Mucosa of gallbladder (tissue), 1 donor: ENCODE measurements at places on chromosomes 4 and X.

- DNase-seq = no peak
Observed at GRCh38 chrX:123917069-123917468, 44.4 kb upstream of the STAG2 start.

DNA sequence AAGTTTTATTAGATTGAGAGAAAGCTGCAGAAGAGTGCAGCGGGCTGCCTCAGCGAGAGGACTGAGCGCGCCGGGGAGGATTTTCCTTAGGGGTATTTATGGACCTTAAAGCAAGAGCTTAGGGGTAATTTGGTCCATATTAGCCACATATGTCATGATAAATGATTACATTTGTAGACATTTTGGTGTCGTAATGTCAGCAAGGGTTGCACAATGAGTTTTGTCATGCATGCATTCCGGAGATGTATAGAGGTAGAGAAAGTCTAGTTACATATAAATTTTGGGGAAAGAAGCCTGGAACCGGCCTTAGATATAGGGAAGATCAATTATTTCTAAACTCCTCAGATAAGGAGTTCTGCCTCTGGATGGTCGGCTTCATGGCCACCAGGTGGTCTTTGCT lies 10.0 kb downstream of the MGST2 start:
- DNase-seq = no peak

DNA sequence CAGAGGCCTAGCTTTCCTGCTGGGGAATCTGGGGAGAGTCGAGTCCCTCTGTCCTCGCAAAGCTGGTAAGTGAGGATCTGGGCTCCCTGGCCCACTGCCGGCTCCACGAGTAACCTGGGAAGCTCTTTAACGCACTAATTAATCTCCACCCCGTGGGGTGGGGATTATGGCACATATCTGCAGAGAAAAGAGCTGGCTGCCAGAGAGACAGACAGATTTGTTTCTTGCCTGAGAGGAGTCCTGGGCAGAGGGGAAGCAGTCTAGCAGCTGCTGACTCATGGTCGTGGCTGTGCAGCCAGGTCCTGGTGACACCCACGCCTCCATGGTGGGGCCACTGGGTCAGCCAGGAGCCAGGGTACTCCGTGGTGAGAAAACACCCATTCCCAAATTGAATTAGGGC lies 14.0 kb downstream of the SORCS2 start:
- DNase-seq = no peak

DNA sequence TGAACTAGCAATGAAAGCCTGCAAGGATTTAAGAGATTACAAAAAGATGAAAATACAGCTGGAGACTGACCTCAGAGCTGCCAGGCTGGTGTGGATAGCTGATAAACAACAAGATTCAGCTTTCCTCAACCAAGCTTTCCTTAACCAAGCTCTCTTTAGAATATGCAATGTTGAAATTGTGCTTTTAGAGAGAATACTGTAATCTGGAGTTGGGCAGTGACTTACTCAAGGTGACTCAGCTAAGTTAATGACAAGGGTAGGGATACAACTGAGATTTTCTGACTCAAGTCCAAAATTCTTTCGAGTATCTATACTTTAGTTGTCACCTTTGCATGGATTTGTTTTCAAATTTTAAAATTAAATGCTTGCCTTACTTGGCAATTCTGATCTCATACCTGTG lies 98.0 kb downstream of the AMMECR1 start:
- DNase-seq = no peak

GRCh38 chr4:141757287-141757686 lies 120.9 kb downstream of the IL15 start:
- DNase-seq = no peak

GRCh38 chr4:8707045-8707781 lies 114.6 kb downstream of the CPZ start:
- no peak for DNase-seq

GRCh38 chr4:139819082-139819481 lies 153.5 kb downstream of the MGST2 start:
- DNase-seq = no peak

DNA sequence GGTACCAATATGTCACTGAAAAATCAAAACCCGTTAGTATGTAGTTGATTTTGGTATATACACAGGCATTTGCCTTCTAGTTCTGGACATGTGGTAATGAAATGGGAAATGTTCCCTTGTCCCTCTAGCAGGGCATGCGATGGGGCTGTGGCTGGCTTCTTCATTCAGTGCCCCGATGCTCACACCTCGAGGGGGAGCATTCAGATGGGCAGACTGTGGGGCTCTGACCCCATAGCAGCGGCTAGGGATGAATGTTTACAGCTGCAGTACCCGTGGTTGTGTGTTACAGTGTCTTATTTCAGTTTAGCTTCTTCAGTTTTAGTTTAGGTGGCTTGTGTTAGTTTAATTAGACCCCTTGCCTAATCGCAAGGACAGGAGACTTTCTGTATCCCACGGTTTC lies 1741.0 kb upstream of the PCDH10 start:
- no peak for DNase-seq

GRCh38 chr4:1834047-1834775 lies 21.7 kb downstream of the LETM1 start:
- DNase-seq = no peak

DNA sequence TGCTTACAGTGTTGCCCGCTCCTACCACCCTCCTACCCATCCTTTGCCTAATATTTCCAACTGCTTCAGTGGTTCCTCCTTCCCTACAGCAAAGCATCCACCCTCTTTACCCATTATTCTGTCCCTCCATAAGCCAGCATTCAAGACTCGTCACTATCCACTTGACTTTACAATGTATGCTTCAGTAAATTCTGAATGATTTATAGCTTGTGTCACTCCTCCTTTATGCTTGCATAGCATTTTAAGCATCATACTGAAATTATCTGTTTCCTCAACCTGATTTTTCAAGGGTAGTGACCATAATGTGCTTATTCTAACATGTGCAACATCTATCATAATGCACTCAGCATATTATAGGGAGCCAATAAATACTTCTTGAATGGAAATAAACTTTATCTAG lies 365.5 kb downstream of the RAB28 start:
- DNase-seq = no peak

- no peak for DNase-seq
Observed at GRCh38 chr4:169984745-169985144, 41.5 kb downstream of the MFAP3L start.

GRCh38 chrX:71053217-71053621 lies 14.9 kb downstream of the SNX12 start:
- DNase-seq = peak; percentile 20

DNA sequence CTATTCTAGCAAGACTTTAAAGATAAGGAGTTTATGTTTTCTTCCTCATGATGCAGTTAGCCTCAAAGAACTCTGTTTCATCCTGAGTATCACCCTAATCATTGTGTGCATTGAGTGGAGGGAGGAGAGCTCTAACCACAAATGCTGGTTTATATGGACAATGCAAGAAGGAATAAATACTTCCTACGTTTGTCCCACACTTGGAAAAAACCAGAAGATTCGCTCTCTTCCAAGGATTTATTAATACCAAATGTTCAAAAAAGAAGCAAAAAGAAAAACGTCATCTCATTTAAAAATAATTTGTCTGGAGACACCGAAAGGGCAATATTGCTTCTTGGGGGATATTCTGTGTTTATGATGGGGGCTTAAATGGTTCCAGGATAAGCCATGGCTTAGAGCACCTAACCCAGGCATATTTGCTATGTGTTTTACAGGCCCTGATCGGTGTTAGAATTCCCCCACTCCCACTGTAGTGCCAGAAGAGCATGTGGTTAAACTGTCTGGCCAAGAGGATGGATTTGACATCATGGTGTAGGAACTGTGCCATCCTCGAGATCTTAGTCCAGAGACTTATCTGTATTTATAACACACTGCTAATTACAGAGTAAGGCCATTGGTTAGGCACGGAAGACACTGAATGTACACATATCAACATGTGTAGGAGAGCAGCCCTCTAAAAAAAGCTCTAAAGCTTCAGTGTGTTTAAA lies 227.2 kb downstream of the ANK2 start:
- DNase-seq = no peak

DNA sequence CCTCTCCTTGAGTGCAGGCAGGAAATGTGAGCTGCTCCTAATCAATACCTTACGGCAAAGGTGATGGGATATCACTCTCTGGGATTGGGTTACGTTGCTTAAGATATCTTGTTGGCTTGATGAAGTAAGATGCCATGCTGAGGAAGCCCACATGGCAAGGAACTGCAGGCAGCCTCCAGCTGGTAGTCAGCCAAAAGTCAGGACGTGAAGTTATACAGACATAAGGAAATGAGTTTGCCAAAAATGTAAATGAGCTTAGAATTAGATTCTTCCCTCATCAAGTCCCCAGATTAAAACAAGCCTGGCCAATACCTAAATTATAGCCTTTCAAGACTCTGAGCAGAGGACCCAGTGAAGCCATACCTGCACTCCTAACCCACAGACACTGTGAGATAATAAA lies 155.0 kb downstream of the QDPR start:
- no peak for DNase-seq

DNA sequence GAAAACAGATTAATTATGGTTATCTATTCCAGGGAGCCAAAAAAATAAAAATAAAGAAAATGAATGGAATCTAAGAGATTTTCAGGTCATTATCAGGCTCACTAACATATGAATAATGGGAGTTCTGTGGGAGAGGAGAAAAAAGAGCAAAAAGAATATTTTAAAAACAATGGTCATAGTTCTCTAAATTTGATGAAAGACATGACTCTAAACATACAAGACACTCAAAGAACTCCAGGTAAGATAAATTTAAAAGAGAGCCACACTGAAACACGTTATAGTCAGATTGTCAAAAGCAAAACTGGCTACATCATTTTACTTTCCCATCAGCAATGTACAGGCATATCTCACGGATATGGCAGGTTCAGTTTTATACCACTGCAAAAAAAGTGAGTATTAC lies 520.0 kb downstream of the ANKRD50 start:
- DNase-seq = no peak

GRCh38 chr4:128519163-128519830 lies 231.7 kb upstream of the PGRMC2 start:
- no peak for DNase-seq

GRCh38 chr4:23750125-23750524 lies 139.7 kb downstream of the PPARGC1A start:
- DNase-seq = no peak
